ENCODE measurements at places on chromosomes 7 and 10.

DNA sequence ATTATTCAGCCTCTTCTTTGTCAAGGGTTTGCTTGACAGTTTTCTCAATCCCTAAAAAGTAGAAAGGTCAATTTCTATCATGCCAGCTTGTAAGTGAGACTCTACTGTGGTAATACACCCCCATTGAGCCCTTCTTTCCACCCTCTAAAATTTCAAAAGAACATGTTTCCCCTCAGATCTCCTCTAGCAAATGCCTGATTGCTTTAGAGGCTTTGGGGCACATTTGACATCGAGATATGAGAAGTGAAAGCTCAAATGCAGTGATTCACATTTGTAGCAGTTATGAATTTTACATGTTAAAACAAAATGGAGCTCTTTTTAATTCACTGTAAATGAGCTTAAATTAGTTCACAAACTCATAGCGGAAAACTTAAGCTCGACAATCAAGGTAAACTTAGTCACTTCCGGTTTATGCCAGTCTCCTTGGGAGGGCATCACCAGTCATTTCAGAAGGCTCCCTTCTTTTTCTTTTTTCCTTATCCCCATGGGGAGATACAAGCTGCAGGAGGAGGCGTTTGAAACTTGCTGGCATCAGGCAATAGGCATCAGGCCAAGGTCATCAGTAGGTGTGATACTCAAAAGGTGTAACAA, 55.3 kb upstream of the ADO start:
- DNase-seq = no peak

- no peak for DNase-seq
Observed at GRCh38 chr7:5495581-5496375, 72.1 kb upstream of the TNRC18 start.

DNA sequence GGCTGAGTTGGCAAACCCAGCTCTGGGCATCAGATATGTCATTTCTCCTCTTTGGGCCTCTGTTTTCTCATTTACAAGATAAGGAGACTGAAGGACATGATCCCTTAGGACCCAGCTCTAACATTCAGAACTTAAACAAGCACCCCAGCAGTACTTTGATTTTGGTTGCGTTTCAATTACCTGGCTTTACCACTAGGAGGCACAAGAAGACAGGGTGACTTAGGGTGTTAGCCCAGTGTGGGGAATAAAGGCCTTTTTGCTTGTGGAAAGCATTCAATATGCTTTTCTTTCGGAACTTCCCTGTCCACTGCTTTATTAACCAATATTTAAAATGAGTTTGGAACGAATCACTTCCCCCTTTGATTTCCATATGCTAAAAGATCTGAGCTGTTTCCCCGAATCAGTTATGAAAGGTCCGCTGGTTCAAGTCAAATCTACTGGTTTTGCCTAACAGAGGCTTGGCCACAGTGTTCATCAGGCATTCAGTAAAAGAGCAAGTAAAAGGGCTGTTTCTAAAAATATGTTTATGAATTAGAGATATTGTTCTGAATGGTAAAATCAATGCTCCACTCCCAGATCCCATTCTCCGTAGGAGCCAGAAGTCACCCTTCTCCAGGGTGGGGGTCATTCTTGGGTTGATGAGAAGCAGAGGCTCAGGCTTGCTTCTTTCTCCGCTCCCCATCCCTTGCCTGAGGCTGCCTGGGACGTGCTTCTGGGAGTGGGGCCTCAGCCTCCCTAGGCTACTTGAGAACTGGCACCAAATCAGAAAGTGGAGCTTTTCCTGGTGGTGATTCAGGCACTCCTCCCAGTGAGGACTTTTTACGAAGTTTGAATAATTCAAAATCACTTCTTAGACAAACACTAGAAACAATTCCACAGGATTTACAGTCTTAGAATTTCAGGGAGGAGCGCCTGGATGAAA, 105.5 kb downstream of the MYOF start:
- DNase-seq = peak; percentile 95

DNA sequence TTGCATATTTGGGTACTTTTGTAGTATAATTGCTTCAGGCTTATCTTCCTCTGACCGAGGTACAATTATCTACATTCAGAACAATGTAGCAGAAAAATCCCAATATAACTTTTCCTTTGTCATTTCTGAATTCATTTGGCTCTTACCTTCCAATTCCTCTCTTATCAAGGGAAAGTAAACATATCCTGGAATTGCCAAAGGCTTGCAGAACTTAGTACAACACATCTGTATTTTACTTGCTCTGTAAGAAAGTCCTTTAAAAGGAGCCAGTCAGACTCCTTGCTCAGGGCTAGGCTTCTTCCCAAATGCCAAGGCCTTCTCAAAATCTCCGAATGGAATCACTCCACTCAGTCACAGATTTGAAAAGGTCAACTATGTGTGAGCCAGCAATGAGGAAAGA, 43.3 kb upstream of the ABCB4 start:
- DNase-seq = peak; percentile 8

DNA sequence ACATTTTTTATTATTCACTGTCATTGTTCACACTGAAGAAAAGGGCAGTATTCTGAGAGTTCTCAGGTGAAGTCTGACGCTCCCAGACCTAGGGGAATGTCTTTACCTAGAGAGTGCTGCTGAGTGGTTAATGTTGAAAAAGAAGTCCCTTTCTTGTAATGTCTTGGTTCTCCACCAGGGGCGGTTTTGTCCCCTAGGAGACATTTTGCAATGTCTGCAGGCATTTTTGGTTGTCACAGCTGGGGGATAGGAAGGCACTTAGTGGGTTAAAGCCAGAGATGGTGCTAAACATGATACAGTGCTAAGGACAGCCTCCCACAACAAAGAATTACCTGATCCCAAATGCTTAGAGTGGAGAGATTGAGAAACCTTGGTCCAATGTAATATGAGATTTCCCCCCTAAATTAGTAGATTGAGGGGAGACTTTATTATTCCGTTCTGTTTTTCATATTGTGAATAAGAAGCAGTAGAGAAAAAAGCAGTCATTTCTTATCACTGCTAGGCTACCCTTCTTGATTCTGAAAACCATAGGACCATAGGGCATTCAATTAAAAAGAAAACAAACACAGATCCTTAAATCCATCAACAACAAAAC, 13.1 kb downstream of the UMAD1 start:
- DNase-seq = no peak

- no peak for DNase-seq
Observed at GRCh38 chr7:151773797-151774196, 103.1 kb downstream of the PRKAG2 start.

DNA sequence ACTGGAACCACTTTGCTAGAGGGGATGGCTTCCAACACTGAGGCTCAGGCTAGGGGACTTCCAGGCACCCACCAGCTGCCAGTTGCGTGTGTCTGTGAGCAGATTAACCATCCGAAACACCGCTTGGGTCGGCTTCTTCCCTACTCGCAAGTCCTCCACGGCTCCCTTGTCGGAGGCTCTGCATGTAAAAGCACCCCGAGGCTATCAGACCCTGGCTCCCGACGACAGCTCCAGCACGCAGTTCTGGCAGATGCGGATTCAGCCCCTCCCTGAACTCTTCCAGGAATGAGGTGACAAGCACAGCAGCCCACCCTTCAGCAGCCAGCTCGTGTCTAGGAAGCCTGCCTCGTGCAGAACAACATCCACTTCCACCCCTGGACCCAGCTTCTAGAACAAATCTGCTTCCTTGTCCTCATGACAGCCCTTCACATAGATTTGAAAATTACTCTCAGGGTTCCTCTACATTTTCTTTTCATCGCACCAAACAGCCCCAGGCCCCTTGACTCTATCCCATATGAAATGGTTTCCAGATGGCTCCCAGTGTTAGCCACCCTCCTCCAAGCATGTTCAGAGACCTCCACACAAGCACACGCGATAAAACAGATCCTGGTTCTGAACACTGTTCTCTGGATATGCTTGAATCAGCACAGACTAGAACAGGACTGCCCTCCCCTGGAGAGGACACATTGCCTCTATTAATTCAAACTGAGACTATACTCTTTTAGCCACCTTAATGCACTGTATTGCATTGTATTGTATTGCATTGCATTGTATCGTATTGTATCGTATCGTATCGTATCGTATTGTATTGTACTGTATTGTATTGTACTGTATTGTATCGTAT, 44.6 kb downstream of the SLIT1 start:
- no peak for DNase-seq

GRCh38 chr10:126425032-126425431, 36.8 kb upstream of the ADAM12 start:
- DNase-seq = no peak

DNA sequence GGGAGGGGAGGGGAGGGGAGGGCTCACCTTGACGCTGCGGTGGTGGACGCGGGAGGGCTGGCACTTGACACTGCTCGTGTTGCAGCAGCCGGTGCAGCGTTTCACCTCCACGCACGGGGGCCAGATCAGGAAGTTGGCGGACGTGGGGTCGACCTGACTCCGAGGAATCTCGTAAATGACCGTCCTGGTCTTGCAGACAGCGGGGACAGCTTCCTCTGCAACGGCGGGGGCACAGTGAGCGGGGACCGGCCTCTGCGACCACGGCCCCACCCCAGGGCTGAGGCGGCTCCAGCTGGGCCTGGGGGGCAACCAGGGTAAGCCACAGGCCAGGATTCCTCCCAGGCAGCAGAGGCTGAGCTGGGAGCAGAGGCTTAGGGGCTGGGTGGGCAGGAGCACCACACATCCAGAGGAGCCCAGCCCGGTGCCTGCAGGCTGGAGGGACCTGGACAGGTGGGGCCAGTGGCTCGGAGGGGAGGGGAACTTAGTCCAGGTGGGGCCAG, 8.8 kb downstream of the PDGFA start:
- DNase-seq = no peak

DNA sequence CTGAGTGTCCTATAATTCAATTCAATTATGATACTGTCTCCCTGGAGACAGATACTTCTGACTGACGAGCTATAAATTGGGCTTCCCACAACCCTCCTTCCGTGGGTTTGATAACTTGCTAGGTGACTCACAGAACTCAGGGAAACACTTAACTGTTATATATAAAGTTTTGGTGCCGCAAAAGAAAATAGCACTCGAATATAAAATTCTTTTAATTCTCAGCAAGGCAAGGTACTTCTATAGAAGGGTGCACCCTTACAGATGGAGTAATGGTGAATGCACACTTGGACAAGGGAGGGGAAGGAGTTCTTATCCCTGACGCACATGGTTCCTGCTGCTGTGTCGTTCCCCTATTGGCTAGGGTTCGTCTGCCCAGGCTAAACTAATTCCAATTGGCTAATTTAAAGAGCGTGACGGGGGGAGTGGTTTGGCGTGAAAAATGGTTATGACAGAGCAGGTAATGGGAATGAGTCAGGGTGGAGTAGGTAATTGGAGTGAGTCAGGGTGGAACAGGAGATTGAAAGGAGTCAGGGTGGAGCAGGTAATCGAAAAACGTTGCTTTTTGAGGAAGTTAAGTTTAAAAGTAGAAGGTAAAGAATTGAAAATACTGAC, 20.8 kb upstream of the GHITM start:
- no peak for DNase-seq

DNA sequence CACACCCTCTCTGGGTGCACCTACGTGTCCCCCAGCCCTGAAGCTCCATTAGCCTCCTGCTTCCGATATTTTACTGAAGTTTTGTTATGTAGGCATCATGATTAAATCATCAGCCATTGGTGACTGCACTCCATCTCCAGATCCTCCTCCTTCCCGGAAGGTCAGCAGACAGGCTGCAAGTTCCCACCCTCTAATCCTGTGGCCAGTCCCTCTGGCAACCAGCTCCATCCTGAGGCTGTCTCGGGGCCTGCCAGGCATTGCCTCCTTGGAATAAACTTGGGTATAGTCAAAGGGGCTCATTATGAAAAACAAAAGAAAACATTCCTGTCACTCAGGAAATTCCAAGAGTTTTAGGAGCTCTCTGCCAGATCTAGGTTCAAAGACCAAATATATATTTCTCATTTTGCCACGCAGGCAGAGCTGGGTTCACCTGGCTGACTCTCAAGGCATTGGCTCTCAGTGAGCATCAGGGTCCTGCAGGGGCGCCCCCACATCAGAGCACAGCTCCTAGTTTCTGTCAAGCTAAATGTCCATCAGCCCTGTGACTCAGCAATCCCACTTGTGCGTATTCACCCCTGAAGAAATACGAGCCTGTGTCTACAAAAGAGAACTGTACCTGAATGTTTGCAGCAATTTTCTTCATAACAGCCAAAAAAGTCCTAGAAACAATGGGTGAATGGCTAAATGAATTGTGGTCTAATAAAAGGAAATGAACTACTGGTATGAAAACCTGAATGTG, 27.4 kb upstream of the TMEM72 start:
- DNase-seq = no peak

GRCh38 chr10:25575343-25575742, 358.7 kb upstream of the MYO3A start:
- DNase-seq = no peak

- no peak for DNase-seq
Observed at GRCh38 chr10:58014436-58014835, 253.3 kb downstream of the IPMK start.

GRCh38 chr10:98509745-98510144, 63.0 kb upstream of the HPS1 start:
- DNase-seq = no peak

GRCh38 chr10:91632671-91633550, at the start of gene PPP1R3C:
TSS of gene PPP1R3C (minus strand) at chr10:91633071. CDS start at chr10:91632969, 102 bp downstream.
- peak; percentile 91 for DNase-seq

DNA sequence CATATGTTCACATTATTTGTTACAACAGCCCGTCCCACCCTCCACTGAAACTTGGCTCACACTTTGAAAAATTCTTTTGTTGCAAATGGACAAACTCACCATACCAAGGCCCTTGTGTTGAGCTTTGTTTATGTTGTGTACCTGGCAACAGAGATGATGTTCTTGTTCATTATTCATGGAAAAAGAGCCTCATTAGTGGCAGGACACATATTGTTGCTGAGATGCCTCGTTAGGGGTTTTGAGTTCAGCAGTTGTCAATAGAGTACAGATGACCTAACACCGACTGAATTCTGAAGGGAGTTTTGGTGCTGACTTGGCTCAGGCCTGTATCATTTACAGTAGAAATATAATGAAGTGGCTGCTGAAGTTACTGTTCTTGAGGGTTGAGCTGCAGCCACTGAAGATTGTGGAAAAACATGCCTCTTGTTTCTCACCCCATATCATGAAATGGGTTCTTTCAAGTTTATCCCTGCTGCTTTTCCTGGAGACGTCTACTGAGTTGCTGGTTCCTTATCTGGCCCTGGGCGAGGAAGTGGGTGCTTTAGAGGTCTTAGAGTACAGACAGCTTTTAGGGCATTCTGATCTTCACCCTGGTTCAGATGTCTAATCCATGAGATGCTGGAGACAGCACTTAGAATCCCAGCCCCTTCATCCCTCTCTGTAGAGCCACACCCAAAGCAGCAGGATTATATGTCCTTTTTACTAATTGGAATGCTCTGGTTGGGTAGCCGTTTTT, 149.7 kb downstream of the WNT2 start:
- no peak for DNase-seq

DNA sequence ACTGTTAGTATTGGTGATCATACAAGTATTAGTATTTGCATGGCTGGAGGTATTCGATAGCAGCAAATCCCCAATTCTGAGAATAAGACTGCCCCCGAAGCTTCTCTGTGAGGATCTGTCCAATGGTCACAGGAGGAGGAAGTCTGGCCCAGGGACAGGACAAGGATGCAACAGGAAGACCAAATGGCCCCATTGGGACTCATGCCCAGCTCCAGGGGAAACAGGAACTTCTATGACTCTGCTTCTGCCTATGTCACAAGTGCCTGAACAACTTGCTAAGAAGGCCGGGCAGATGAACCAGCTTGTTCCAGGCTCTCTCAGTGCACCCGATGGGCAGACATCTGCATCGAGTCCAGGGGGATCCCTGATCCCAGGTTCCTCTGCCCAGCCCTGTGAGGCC, 172.0 kb upstream of the GRB10 start:
- DNase-seq = no peak

GRCh38 chr10:128866551-128866950, 600.5 kb upstream of the MGMT start:
- DNase-seq = no peak

GRCh38 chr10:96856317-96856716, 24.2 kb downstream of the LCOR start:
- no peak for DNase-seq

GRCh38 chr7:46537191-46537905, 616.3 kb upstream of the IGFBP3 start:
- no peak for DNase-seq
